Cortex of kidney (tissue), 1 donor: ENCODE measurements at places on chromosomes 12 and 14.

- DNase-seq = no peak
These were observed 95.1 kb downstream of the SCARB1 start for GRCh38 chr12:124768452-124769162.

DNA sequence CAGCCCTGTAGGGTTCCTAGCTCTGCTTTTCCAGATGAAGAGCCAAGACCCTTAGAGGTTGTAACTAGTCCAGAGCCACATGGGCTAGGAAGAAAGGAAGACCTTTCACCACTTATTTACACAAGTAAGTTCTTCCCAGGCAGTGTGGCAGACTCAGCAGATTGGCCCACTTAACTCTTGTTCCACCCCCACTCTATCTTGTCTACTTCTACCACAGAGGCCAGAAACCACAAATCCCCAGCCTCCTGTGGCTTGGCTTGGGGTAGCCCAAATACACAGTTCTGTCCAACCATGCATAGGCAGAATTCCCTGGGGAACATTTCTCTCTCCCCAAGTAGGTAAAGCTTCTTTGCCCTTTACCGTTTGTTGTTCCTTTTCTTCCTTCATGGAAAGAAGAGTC, 383.5 kb downstream of the RGS6 start:
- no peak for DNase-seq

- no peak for DNase-seq
These were observed 522.5 kb downstream of the RMST start for GRCh38 chr12:97984974-97985580.

DNA sequence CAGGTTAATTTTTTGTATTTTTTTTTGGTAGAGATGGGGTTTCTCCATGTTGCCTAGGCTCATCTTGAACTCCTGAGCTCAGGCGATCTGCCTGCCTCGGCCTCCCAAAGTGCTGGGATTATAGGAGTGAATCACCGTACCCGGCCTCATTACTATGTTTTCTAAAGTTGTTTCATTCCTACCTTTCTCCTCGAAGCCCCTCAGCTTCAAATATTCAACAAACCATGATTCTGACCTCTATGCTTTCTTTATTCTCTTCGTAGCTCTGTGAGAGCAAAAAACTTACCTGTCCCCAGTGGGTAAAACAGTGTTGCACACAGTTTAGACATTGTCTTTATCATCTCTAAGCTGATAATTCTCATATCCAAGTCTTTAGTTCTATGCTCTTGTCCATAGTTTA, 26.2 kb upstream of the MDM2 start:
- DNase-seq = no peak

GRCh38 chr12:39435531-39435930, 7.4 kb downstream of the KIF21A start:
- no peak for DNase-seq

DNA sequence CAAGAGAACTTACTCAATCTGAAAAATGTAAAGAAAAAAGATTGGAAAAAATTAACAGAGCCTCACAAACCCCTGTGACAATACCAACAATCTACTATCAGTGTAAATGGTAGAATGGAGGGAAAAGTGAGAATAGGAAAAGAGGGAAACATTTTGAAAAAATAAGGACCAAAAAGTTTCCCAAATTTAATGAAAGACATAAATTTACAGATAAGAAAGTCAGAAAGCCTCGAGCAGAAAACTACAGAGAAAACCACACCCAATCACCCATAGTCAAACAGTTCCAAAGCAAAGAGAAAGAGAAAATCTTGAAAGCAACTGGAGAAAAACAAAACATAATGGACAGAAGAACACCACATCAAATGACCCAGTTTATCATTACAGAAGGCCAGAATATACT, 142.7 kb upstream of the DIO3 start:
- DNase-seq = no peak

DNA sequence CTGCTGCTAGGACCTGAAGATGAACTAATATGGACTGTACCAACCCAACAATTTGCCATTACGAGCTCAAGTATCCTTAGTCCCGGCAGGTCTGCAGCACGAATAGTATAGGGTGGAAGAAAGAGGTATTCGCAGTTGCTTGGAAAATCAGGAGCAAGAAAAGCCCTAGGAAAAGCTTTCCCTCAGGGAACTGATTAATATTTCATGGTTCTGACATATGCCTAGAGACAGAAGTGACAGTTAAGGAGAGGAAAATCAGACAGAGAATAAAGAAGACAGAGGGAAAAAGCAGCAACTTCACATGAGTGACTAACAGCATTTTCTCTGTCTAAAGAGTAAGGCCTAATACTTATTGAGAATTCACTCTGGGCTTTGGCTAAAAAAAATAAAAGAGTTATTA, 602.9 kb upstream of the ATP2B1 start:
- DNase-seq = no peak
